ENCODE measurements at places on chromosomes 13 and 19.
A peak's percentile ranks its signal among the peaks of the same experiment; 100 is the strongest.

GRCh38 chr13:24684600-24684998, 4.4 kb downstream of the ATP12A start:
- peak; percentile 56 for DNase-seq

GRCh38 chr13:43846496-43847158, 32.9 kb downstream of the CCDC122 start:
- no peak for DNase-seq

GRCh38 chr13:107969546-107969945, 245.8 kb downstream of the LIG4 start:
- no peak for DNase-seq

- DNase-seq, result peak; percentile 71
These were observed 50.5 kb upstream of the UBE2L5 start for GRCh38 chr13:30371649-30372265.

- DNase-seq, result no peak
These were observed 3.5 kb downstream of the AKT2 start for GRCh38 chr19:40281381-40282208.

GRCh38 chr19:56222901-56223300, 20.8 kb downstream of the ZSCAN5C start:
- DNase-seq, result no peak

DNA sequence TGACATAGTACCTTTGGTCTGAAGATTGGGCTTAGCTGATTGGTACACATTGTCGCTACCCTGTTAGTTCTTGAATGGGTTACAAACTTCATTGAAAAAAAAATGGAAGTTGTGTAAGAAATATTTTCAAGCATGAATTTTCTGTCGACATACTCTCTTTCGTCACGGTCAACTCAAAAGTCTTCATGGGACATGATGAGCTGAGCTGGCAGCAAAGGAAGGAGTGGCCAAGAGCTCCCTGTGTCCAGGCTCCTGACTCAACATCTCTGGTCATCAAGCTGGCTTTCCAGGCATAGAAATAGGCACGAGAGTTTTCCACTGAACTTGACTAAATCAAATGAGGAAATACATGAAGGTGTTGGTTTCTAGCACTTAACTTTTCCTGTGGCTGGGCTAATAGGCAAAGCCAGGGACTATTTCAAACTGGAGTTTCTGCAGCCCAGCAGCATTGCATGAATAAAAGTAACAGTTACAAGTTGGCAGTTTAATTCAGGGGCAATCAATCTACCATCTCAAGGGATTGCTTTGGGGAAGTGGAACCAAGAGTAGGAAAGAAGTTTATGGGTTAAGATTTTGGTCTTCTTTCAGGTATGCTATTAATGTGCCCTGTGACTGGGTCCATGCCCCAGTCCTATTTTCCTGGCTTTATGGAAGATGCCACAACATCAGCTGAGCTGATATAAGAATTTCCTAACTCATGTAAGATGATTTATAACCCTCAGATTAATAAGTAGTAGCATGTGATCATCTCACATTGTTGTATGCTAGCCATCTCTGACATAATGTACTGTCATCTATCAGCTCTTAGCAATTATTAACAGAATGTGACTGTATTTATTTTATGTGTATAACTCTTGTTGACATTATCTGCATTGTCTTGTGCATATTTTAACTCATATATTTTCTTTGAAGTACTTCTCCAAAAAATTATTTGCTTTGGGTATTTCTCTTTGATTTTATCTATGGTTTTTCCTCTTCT, 385.8 kb downstream of the DLEU7 start:
- DNase-seq, result no peak

DNA sequence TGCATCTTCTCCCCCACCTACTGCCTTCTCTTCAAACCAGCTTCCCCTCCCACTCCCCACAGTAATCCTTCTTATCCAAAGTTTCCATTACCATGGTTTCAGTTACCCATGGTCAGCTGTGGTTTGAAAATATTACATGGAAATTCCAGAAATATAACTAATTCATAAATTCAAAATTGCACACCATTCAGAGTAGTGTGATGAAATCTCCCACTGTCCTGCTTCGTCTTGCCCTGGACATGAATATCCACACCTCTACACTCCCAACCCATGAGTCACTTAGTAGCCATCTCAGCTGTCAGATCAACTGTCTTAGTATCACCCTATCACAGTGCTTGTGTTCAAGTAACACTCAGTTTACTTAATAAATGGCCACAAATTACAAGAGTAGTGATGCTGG, 3.8 kb upstream of the KCTD12 start:
- DNase-seq, result no peak

DNA sequence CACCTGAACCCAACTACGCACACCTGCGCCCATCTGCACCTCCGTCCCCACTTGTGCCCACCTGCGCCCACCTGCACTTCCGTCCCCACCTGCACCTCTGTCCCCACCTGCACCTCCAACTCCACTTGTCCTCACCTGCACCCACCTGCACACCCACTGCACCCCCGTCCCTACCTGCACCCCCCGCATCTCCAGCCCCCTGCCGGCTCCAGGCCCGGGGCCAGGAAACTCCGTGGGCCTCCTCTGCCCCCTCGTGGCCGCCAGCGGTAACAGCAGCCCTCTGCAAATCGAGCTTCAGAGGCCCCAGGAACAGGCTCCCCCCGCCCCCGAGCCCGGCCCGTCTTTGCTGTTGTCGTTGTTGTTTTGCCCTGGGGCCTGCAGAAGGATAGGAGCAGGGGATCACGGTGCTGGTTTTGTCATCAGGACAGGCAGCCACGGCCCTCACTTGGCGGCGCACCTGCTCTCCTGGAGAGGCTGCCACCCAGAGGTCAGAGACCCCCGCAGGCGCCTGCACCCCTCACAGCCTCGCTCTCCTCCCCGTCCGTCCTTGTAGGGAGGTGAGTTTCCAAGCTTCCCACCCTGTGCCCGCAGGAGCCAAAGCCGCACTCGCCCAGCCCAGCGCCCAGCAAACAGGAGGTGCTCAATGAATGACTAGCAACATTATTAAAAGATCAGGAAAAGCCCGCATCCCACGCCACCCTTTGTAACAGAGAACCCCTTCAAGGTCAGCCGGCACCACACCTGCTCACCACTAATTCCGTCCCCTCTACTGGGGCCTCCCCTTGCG, 65.4 kb downstream of the GNG7 start:
- peak; percentile 94 for DNase-seq

DNA sequence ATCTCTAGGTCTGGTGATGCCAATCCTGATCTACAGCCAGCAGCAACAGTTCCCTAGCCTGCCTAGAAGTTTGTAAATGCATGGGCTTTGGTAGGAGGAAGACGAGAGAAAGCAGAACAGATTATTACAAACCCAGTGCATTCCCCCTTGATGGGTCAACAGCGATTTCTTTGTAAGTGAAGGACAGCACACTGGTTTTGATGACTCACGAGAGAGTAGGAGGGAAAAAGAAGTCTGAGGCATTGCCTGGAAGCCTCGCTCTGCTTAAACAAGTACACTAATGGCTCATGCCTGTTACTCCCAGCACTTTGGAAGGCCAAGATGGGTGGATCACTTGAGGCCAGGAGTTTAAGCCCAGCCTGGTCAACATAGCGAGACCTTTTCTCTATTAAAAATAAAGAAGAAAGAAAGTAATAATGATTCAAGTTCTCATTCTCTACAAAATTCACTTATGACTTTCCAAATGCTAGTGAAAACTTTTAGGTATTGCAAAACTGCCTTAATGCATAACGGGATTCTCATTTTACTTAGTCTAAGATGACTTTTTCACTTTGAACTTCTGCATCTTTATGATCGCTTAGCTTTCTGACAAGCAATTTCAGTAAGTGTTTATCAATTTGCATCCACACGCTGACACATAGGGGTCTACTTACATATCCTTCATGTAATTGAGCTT, 47.7 kb upstream of the USPL1 start:
- no peak for DNase-seq
